ENCODE measurements at places on chromosomes 6 and 20.

GRCh38 chr6:29925727-29926412 lies 16.5 kb upstream of the HLA-A start:
- DNase-seq, result peak; percentile 27

DNA sequence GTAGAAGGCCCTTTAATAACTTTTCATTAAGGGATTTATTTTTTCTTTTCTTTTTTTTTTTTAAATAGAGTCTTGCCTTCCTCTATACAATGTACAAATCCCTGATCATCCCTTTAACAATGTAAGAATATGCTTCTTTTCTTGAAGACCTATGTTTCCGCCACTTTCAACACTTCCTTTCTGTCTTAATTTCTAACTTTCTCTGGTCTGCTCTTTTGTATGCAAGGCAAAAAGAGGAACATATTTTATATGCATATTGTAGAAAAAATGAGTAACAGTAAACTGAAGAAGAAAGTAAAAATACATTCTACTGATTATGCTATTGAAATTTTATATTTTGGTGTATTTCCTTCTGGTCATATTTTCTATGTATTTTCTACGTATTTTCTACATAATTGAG lies 484.7 kb downstream of the TFAP2B start:
- DNase-seq, result peak; percentile 57

- DNase-seq, result no peak
These were observed 13.8 kb downstream of the SPINT3 start for GRCh38 chr20:45501600-45501999.

- DNase-seq, result no peak
These were observed 10.8 kb upstream of the AKAP7 start for GRCh38 chr6:131124336-131125071.

DNA sequence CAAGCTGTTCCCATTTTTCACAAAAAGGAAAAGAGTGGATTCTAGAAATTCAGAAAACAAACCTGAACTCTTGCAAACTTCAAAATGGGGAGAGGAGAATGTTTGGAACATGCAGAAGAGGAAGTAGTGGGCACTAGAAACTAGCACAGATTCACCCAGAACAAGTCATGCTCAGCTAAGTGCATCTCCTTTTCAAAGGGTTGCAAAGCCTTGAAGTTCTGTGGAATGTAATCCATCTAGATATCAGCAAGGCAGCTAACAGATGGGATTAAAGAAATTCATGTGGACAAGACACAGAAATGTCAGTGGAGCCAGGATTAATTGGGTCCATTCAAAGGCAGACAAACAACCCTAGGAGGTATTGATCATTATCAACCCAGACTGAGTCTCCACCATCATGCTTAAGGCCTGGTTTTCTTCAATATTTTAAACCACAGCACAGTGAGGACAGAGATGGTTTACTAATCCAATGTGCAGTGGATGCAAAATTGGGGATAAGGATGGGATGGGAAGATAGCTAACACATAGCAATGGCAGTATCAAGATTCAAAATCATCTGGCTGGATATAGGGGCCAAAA lies 31.3 kb downstream of the KCNK5 start:
- no peak for DNase-seq

DNA sequence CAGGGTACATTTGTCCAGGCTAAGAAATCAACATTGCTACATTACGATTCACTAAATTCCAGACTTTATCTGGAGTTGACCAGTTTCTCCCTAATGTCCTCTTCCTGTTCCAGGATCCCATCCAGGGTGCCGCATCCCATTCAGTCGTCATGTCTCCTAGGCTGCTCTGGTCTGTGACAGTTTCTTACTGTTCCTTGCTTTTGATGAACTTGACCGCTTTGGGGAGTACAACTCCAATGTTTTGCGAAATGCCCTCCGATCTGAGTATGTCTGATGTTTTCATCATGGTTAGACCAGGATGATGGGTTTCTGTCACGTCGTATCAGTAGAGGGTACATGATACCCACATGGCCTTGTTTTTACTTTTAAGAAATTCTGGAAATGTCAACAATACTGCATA lies 62.2 kb downstream of the CTCFL start:
- no peak for DNase-seq

GRCh38 chr6:155287762-155288161 lies 23.9 kb downstream of the CLDN20 start:
- DNase-seq, result no peak

- no peak for DNase-seq
These were observed 25.4 kb upstream of the CST3 start for GRCh38 chr20:23663180-23663579.

DNA sequence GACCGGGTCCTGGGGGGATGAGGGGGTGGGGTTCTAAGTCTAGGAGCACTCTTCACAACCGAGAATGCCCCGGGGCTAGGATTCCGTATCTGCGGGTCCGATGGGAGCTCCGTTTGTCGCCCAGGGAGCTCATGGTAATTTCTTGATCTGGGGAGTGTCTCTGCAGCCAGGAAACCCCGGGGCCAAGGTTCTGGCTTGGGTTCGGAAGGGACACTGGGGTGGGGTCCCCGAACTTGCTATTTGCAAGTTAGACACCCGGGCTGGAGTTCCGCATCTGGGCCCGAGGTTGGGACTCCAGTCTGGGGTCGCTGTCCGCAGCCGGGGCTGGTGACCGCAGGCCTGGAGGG lies 397 bp downstream of the PEDS1 start:
- DNase-seq, result peak; percentile 37

DNA sequence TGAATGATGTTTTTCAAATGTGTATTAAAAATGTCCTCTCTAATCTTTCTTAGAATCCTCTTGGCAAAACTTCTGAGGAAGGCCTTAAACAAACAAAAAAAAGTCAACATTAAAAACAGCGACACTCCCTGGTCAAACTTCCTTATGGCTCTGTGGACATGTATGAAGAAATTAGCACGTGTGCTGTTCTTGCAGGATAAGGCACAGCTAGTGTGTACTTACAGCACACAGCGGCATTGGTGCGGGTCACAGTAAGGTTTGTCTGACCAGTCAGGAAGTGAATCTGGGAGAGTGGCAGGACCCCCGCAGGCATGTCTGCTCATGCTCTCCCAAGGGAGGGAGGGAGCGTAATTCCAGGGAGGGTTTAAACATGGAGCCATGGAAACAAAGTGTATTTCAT lies 38.8 kb downstream of the SLC22A1 start:
- no peak for DNase-seq

- DNase-seq, result no peak
These were observed 51.7 kb upstream of the TBX18 start for GRCh38 chr6:84815896-84816735.

- peak; percentile 56 for DNase-seq
These were observed 6.0 kb downstream of the SUMO4 start for GRCh38 chr6:149405823-149406765.

DNA sequence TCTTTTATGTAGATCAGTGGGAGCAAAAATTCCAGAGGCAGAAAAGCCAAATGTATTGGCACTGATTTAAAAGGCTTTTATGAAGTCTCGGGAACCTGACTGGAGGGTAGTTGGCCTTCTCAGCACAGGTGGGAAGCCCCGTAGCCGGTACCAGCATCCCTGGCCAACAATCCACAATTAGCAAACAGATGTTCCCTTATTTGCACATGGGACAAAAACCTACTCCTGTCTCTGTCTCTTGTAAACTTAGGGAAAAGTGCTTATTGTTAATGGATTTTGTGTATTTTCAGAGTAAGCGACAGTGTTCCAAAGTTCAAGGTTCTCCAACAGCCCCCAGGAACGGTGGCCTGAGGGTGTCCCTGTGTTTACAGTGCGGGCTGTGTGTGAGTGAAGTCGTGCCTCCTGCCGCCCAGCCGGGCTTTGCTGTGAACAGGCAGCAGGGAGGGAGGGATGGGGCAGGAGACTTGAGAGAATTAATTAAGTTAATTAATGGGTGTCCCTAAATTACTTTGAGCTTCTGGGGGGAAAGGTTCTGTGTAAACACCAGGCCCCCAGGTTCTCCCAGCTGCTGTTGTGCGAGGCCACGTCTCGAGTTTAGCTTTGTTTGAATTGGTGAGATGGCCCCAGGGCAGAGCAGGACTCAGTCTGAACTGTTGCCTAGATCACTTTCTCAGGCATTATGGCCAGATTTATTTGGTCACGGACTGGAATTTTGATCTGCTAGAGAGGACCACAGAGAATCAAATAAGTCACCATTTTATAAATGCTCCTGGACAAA lies 3.9 kb downstream of the SYNJ2 start:
- no peak for DNase-seq

- no peak for DNase-seq
These were observed 149.0 kb downstream of the PDSS2 start for GRCh38 chr6:107310362-107310761.

GRCh38 chr20:54650052-54650719 lies 174.8 kb downstream of the DOK5 start:
- DNase-seq, result no peak

DNA sequence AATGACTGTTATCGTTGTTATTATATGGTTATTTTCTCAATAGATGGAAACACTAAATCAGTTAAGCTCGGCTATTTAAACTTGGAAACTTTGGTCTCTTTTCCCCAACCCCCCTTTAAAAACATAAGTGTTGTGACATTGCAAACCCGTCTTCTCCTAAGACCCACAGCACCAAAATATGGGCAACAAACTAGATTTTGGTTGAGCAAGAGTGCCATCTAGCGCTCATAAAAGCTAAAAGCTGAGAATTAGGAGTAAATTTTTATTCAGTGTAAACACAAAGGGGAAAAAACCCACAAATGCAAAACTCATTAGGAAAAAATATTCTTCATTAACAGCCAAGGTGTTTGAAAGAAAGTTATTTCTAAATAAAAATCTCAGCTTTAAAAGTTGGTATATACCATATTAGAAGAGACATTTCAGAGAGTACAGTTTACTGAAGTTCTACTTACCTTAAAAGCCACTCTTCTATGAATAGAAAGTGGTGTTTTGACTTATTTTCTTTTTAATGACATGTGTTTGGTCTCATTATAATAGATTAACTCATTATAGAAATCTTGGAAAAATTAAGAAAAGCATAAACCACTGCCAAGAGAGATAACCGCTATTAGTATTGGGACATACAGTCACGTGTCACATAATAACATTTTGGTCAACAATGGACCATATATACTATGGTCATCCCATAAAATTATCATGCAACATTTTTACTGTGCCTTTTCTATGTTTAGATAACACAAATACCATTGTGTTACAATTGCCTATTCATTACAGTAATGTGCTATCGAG lies 21.1 kb downstream of the SESN1 start:
- peak; percentile 90 for DNase-seq

DNA sequence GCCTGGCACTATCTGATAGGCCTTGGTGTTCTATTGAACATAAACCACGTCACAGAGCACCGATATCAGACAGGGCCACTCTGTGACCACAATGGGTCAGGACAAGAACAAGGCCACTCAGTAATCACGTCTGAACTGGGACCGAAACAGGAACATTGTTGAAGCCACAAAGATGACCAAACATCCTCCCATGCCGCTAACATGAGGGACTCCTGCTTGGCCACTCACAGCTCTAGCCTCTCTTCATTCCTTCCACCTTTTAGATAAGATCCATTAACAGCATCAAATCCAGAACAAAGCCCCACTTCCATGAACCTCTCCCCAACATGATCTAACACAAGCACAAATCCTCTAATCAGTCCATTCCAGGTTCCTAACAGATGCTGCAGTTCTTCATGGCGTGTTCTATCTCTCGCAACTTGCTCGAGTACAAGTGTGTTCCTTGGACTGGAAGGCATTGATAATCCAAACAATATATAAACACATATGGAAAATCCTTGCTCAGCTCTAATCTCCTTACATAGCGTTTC lies 7.4 kb downstream of the SIRT5 start:
- DNase-seq, result peak; percentile 38

GRCh38 chr6:97456070-97456469 lies 173.1 kb upstream of the MMS22L start:
- no peak for DNase-seq

DNA sequence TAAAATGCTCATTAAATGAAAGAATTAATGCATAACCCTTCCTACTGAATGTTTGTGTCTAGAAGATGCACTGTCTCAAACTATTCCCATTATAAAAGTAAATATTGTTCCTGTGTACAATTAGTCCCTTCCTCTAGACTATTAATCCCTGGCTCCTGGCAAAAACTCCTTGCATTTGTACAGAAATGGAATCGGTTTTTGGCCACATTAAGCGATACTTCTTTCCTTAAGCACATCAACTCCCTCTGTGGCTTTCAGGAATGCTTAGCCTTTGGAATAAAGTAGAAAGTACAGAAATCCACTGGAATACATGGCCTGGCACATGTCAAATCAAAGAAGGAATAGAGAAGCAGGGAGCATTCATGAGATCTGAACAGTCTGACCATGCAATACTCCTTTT lies 179.8 kb downstream of the GMPR start:
- DNase-seq, result no peak

DNA sequence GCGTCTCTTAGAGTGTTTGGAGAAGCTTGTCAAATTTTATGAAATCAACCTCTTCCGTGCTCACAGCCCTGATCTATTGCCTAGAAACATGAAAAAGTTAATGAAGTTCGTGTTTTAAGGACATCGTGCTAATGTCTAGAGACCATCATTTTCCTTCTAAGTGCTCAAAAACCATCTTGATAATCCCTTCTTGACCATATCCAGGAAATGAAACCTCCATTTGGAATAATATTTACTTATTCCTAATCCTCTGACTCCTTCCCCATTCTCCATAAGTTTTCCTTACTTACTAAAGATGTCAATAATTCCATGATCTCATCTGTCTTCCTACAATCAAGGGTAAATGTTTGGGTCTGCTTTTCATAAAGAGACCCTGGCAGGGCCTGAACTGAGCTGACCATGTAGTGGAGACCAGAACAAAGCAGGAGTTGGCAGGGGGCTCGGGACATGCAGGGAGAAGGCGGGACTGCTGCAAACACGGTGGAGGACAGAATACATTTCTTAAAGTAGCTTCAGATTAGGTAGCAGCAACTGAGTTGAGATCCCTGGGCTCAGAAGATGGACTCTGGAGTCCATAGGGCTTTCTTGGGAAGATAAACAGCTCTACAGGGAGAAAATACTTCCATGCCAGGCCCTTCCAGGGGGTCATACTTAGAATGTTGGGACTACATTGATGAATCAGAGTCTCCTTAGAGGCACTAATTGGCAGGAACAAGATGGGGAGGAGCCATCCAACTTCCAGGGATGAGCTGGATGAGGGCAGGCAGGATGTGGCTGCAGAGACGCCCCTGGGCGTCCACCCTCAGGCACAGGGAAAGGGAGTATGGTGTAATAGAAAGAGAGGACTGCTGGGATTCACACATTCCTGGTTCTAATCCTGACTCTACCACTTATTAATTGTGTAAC lies 100.7 kb downstream of the RIN2 start:
- no peak for DNase-seq

Data from hematopoietic multipotent progenitor cell treated with erythropoietin and hydrocortisone succinate and interleukin-3 and kit ligand, for 4 days (in vitro differentiated cells).